Activated CD8-positive, alpha-beta memory T cell treated with anti-CD3 and anti-CD28 coated beads for 48 hours (primary cell): ENCODE measurements at places on chromosomes 7 and 10.

DNA sequence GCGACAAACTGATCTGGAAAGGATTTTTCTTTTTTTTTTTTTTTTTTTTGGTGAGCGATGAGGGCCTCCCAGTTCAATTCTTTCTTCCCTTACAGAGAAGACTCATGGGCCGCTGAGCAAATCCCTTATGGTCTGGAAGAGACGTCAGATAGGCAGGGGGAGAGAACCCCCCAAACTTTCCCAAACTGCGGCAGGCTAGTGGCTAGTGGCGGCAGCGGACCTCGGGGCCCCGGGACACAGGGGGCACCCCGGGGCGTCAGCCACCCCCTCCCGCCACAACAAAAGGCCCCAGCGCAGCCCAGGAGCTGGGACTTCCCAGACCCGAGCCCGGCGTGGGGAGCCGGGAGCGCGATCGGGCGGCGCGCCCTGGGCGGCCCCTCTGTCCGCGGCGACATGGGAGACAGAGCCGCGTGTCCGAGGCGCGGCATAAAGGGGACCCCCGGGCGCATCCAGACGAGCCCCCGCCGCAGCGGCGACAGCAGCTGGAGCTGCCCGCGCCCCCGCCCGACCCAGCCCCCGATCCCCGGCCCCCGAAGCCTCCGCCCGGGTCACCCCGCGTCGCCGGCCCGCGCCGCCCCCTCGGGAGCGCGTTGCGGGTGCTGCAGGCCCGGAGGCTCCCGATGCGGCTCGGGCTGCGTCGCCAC, 755 bp downstream of the FAM171A1 start:
- DNase-seq: no peak

DNA sequence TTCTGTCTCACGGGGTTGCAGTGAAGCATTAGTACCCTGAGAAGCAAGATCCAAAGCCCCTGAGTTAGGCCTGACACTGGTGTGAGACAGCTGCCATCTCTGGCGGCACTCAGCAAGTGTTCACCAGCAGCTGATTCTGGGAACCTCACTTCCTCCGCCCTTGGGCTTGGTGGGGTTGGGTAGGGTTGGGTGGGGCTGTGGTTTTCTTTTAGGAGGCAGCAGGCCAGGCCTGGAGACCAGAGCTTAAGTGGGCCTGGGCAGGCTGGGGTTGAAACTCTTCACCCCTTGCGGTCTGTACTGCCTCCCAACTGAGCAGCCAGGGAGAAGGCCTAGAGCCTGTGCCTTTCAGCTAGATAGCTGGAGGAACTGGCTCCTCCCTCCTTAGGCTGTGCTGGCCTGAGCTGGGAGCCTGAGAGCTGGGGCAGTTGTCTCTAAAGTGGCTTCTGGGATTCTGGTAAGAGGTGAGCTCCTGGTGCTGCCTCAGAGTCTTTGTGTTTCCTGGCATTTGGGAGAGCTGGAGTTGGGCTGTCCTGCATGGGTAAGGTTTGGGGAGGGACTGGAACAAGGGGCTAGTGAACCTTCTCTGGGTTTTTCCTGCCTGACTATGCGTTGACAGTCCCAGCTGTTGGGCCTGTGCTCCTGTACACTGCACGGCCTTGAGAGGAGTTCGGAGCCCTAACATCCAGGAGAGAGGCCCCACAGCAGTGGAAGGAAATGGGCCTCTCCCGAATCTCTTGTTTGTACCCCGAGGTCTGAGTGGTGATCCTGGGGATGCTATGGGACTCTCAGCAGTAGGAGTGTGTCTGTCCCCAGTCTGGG, 5.1 kb downstream of the TSPAN14 start:
- peak; percentile 50 for DNase-seq

- DNase-seq: no peak
Measured at GRCh38 chr7:42108803-42109528, 128.0 kb downstream of the GLI3 start.

- DNase-seq: no peak
Measured at GRCh38 chr7:73645643-73646174, 21.4 kb upstream of the MLXIPL start.

DNA sequence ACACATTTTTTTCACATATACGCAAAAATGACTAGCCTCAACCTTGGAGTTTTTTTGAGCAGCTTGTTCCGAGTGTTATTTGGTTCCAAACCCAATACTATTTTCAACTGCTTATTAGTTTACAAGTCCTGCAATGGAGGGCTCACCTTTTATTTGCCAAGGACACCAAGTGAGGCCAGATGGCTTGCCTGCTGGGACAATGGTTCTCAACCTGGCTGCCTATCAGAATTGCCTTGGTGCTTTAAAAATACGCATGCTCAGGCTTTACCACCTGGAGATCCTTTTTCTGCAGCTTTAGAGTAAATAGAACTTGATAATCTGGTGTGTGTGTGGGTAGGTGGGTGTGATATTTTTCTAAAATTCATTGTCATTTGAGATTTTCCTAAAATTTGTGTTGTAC, 276.8 kb downstream of the MTERF1 start:
- no peak for DNase-seq

DNA sequence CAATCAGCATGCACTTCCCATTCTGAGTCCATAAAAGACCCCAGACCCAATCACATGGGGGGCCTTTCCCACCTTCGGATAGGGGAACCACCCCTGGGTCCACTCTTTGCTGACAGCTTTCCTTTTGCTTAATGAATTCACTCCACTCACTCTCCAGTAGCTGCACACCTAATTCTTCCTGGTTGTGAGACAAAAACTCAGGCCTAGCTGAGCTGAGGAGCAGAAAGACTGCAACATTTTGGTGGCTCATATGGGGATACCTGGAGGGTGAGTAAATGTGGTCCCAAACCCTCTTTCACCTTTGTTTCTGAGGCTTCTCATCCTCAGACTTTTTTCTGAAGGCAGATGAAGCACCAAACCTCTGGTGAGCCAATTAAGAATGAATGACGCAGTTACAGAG, 138.1 kb downstream of the WDR11 start:
- no peak for DNase-seq

- DNase-seq: no peak
Measured at GRCh38 chr7:70775570-70776156, 356.3 kb upstream of the GALNT17 start.

DNA sequence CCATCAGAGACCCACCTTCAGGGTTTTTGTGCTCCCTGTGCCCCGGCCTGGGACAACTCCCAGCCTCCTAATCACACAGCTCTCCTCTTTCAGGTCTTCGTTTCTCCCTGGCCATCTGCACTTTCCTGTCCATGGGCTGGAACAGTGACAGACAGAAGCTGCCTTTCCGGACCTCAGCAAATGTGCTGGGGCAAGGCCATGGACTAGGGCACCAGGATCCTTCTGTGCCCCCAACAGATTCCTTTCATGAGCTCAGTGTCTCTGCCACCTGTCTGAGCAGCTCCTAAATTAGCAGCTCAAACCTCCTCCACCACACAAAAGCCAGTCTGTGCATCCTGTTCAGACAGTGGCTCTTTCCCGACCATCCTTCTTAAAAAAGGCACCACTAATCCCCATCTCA, 41.9 kb upstream of the FRMD4A start:
- no peak for DNase-seq

DNA sequence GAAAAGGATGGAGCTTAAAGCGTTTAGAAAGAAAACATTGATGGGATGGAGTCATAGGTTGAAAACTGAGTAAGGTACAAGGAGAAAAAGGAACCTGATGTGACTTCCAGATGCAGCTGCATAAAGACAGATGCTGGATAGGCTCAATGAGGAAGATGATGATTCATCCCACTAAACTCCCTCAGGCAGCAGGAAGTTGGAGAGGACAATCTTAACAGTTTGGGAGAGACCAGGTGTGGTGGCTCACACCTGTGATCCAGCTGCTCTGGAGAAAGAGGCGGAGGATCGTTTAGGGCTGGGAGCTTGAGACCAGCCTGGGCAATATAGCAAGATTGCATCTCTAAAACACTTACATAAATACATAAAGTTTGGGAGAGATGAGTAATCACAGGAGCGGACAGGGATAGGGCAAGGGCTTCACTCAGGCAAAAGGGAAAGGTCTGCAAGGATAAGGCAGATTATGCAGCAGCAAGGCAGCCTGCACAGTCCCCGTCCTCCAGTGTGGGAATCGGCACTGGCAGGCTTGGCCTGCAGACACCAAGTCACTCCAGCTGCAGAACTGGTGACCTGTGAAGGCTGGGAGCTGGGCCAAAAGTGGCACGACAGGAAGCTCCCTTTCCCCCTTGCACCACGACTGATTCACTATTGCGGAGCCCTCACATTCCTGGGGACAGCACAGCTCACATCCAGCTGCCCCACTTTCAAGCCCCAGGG, 438.5 kb downstream of the GRID1 start:
- DNase-seq: no peak

- no peak for DNase-seq
Measured at GRCh38 chr10:108544500-108545120, 1378.7 kb downstream of the XPNPEP1 start.

- DNase-seq: no peak
Measured at GRCh38 chr10:42998481-42999384, 78.1 kb upstream of the RET start.

DNA sequence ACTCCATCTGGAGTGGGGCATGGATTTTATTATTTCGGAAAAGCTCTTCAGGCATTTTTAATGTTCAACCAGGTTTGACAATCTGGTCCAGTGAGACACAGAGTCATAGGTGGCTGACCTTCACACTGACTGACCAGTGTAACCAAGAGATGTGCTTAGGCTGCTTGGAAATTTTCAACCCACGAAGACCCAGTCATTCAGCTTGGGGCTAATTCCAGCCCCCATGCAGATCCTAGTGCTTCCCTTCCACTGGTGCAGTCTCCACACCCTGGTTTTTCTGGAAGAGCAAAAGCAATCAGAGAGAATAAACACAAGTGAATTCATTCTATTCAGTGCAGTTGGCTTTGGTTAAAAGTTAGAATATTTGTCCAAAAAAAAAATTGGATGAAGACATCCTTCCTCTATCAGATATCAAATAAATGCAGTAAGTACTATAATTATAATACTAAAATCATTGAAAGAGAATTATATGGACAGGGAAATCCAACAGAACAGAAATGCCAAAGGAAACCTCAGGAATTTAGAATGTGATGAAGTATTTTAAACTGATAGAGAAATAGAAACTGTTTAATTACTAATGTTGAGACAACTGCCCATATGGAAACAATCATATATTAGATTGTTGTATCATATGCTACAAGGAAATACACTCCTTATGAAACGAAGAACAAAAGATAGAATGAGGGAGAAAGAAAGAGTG, 178.0 kb downstream of the NPSR1 start:
- DNase-seq: no peak

DNA sequence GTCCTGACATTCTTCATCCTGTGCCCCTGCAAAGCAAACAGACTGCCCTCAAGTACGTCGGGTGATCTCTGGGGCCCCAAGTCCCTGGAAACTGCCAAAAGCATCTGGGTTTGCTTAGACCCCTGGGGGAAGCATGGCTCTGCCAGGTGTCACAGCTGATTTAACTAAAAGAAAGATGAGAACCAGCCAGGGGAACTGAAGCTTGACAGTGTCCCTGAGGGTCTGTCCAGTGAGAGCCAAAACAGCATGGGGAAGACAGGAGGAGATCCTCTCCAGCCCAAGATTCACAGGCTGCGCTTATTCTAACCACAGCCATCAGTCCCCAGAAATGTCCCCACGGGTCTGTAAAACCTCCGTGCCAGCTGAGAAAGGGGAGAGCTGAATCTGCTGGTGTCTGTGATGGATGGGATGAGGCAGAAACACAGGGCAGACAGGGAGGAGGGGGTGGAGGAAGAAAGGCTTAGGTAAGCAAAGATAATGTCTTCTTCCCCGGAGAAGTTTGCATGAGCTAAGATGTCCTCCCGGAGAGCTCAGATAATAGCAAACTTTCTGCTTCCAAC, 21.3 kb downstream of the CCDC3 start:
- no peak for DNase-seq

- DNase-seq: no peak
Measured at GRCh38 chr10:128137877-128138276, 11.7 kb upstream of the MKI67 start.

GRCh38 chr10:54708591-54708990, 92.4 kb downstream of the PCDH15 start:
- no peak for DNase-seq

DNA sequence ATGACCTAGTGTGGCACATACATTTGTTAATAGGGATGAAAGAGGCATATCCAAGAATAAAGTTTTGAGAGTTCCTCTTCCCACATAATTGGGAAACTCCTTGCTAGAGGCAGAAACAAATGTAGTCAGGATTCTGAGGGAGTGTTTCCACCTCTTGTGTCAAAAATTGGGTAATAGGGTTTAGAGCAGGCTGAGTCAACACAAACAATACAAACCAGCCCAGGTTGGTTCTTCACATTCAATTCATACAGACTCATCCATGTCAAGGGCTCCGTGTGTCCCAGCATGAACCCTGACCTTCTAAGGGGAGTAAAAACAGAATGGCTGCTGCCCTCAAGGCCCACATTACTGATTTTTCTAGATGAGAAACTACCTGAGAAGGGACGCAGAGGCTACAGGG, 75.3 kb downstream of the GLI3 start:
- DNase-seq: no peak

DNA sequence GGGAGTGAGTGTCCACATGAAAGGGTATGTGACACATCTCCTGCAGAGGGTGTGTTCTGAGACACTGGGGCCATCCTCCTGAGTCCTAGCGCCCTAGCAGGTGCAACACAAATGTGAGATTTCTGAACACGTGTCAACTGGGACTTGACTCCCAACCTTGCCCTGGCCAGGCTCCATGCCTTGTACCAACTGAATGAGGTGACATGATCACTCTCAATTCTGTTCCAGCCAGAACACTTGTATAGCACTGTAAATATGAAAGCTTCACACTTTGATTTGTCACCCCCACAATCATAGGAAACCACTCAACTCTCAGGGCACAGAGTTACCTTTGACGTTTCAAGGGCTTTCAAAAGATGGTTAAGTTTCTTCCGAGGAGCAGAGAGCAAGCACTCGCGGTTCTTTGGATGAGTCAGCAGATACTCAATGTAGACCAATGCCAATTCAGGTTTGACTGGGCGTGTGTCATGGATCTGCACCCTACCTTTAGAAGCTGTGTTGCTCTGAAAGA, 48.6 kb downstream of the NCAPG2 start:
- DNase-seq: no peak
